Midbrain (tissue), 1 donor: ENCODE measurements at places on chromosomes 3 and 15.

GRCh38 chr15:69951256-69951897 lies 146.3 kb downstream of the TLE3 start:
- no peak for DNase-seq

- DNase-seq, result no peak
Observed at GRCh38 chr3:119245778-119246177, 5.1 kb upstream of the B4GALT4 start.

- no peak for DNase-seq
Observed at GRCh38 chr15:99331381-99331780, 80.1 kb downstream of the LRRC28 start.

DNA sequence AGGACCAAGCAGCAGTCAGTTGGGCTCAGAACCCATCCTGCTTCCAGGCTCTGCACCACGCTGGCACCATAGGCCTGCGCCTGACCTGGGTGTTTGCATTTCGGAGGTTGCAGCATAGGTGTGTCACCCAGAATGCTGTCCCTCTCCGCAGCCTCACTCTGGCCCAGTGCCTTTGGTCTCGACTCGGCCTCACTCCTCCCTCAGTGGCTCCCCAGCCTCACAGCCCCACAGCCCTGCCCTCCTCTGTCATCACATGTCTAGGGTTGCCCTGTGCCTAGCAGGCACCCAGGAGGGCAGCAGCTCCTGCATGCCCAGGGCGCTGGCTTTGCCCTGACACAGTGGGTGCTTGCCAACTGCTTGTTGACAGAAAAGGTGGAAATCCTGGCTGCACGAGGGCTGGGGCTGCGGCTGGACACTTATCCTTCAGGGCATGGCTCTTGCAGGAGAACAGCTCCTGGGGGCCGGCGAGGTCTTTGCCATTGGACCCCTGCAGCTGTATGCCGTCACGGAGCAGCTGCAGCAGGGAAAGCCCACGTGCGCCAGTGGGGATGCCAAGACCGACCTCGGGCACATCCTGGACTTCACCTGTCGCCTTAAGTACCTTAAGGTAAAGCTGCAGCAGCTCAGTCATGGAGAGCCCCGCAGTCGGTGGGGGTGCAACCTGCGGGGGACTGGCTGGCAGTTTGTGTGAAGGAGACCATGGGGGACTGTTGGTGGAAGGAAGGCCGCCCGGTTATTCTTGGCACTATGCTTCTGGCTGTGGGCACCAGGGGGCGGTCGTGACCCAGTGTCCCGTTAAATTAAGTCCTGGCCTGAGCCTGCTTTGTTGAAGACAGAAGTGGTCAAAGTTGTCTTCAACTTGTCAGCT lies 16.2 kb downstream of the NISCH start:
- peak; percentile 49 for DNase-seq

GRCh38 chr15:41553731-41554130 lies 5.3 kb upstream of the TYRO3 start:
- DNase-seq, result no peak

DNA sequence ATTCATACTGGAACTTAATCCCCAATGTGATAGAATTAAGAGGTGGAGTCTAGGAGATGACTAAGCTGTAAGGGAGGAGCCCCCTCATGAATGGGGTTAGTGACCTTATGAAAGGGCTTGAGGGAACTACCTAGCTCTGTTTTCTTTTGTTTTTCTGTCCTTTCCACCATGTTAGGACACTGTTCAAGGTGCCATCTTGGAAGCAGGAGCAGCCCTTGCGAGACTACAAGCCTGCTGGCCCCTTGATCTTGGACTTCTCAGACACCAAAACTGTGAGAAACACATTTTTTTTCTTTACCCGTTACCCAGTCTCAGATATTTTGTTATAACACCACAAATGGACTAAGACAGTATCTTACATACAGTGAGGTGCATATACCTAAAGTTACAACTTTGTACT lies 26.5 kb downstream of the GOLGA6A start:
- no peak for DNase-seq

- no peak for DNase-seq
Observed at GRCh38 chr15:40080847-40081246, 27.8 kb downstream of the BMF start.

DNA sequence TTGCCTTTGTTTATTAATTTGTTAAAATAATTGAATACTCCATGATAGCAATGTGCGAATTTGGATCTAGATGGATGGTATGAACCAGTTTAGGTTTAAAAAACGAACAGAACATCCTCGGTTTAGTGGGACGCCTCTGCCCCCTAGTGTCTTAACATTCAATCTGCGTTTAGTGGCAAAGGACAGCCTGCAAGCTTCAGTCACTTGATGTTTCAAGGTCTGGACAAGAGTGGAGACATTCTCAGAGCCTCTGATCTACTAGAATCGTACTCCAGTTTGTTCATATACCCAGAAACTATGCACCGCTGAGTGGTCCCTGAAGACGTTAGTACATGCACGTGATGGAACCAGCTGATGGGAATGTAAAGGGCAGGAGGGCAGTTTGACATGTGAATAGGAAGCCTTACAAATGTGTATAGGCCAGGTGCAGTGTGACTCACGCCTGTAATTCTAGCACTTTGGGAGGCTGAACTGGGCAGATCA lies 17.8 kb upstream of the ATP13A4 start:
- DNase-seq, result peak; percentile 78

DNA sequence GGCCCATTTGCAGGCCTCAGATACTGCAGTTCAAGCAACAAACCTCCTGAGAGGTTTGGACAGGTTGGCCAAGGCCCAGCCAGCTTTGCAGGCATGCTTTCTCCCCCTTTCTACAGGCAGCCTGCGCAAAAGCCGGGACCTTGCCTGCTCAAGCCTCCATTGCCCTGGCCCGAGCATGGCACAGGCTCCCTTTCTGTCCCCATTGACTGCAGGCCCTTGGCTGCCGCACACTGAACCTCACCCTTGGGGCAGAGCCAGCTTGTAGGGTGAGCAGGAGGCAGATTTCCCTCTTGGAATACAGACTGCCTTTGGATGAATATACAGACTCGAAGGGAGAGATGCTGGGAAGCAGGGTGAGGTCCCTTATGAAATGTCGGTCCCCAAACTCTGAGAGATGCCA lies 461.7 kb upstream of the PROK2 start:
- DNase-seq, result peak; percentile 77
